ENCODE measurements at places on chromosomes 7 and 10.

DNA sequence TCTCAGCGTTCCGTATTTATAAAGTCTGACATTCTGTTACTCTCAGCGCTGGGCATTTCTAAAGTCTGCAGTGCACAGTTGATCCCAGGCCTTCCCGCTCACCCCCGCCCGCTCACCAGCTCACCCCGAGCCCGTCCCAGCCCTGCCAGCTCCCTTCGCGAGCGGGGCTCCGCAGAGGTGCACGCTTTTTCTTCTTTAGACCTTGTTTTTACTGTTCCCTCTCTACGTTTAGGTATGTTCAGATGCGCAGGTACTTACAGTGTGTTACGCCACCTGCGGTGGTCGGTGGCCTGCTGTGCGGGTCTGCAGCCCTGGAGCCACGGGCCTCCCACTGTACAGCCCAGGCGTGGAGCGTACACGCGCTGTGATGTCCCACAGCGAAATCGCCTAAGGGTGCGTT, 28.8 kb downstream of the NKX6-2 start:
- no peak for DNase-seq

DNA sequence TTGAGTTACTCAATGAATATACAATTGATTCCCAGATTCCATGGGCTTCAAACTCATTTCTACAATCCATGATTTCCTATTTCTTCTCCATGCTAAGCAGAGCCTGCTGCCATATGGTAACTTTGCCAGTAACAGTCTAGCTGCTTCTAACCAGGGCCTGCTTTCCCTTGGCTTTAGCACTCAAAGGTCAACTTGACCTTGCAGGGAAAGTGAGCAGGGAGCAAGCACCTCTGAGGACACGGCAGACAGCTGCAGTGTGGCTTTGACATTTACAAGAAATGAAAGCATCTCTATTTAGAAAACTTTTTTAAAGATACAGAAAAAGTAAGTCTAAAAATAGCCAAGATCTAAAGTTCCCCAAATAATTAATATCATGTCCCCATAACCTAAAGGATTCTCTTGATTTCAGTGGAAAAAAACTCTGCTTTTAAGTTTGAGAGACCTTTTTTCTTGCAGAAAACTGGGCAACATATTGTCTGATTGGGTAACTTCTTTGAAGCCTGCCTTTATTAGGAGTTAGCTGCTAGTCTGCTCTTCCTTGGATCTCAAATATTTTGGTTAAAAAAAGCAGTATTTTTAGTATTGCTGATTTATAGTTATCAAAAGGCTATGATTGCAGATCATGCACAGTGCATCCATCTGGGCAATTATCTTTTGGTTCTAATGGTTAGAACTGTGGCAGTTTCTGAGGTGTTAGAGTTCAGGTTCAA, 257.9 kb downstream of the AHR start:
- DNase-seq: no peak

- DNase-seq: no peak
These were observed 39.9 kb upstream of the EGR2 start for GRCh38 chr10:62856021-62856420.

DNA sequence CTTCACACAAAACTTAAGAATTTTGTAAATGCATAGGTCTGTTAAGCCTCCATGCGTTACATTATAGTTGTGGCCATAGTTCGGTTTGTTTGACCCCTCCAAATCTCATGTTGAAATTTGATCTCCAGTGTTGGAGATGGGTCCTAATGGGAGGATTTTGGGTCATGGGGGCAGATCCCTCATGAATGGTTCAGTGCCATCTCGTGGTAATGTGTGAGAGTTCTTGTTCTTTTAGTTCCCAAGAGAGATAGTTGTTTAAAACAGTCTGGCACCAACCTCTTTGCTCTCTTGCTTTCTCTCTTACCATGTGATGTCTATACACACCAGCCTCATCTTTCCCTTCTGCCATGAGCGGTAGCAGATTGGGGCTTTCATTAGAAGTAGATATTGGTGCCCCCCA, 264.3 kb downstream of the TCF7L2 start:
- DNase-seq: no peak

- no peak for DNase-seq
These were observed 673.0 kb upstream of the AUTS2 start for GRCh38 chr7:68925241-68925640.

GRCh38 chr10:112475575-112476218, 28.7 kb downstream of the VTI1A start:
- no peak for DNase-seq

DNA sequence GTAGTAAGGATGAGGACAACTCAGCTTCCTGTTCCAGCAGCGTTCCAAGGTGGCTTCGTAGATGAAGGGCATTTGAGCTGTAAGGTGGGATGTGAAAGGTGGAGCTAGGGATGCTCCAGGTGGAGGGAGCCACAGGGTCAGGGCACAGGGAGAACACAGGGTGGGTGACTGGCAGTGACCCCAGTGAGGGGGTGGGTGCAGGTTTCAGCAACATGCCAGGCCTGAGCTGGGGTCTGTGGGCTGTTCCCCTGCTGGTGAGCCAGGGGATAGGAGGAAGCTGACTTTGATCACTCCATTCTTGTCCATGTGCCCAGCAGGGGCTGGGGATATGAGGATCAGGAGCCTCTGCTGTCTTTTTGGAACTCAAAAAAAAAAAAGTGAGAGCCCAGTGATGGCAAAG, 33.2 kb downstream of the CDH23 start:
- DNase-seq: no peak

DNA sequence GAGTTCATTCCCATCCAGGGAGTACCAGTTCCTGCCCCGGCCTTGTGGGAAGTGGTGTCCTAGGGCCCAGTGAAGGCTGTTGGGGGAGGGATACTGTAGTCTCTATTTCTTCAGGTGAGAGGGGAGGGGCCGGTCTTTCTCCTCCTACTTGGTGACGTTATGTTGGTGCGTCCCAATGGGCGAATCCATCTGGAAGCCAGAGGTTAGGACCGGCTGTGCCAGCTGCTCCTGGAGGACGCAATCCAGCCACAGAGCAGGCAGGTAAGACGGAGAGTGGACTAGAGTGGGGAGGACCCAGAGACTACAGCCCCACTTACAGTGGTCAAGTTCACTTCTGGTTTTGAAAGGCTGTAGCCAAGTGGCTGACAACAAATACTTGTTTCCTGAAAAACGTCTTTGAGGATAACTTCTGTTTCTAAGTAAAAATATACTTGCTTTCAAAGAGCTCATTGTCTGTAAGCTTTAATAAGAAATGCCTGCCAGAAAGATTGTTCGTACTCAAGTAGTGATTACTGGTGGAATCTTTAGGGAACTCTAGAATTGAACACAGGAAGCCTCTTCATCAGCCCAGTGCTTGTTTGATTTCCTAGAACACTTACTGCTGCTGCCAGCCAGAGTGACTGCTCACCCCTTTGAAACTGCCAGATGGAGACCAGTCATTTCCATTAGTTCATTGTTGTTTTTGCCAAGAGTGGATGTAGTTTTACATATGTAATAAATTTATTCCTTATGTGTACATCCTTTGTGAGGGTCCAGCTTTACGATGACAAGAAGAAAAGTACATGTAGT, 25.4 kb downstream of the RBM33 start:
- no peak for DNase-seq

DNA sequence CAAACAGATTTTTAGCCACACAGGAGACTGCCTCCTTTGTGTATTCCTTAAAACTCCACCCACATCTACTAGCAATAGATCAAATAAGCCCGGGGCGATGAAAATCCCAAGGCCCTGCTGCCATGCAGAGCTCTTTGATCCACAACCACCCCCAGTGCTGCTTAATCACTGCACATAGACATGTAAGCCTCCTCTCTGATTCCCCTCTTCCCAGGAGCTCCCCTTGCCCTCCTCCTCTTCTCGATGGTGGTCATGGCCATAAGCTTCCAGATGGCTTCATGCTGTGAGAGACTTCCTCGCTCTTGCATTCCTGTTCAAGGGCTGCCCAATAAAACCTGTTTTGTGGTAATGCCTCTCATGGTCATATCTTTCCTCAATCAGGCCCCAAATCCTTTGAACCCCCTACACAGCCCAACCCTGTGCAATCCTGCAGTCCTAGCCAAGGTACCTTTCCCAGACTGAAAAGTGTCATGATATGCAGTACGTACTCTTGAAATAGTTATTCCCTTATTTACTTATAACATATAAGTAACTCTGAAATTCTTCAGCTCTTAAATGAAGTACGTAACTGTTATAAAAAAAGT, 158.5 kb downstream of the CACNA2D1 start:
- no peak for DNase-seq

- DNase-seq: no peak
These were observed 17.9 kb downstream of the CLRN3 start for GRCh38 chr10:127874671-127875448.

DNA sequence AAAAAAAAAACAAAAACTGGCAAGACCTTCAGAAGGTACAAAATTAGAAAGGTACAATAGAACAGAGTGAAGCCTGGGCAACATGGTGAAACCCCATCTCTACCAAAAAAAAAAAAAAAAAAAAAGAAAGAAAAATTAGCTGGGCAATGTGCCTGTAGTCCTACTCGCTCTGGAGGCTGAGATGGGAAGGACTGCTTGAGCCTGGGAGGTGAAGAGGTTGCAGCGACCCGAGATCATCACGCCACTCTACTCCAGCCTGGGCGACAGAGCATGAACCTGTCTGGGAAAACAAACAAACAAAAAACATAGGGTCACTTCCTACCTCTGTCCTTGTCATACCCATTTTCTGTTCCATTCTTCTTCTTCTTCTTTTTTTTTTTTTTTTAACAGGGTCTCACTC, 45.6 kb upstream of the DLG5 start:
- DNase-seq: no peak

- DNase-seq: no peak
These were observed 152.3 kb upstream of the GPR26 start for GRCh38 chr10:123513870-123514269.

DNA sequence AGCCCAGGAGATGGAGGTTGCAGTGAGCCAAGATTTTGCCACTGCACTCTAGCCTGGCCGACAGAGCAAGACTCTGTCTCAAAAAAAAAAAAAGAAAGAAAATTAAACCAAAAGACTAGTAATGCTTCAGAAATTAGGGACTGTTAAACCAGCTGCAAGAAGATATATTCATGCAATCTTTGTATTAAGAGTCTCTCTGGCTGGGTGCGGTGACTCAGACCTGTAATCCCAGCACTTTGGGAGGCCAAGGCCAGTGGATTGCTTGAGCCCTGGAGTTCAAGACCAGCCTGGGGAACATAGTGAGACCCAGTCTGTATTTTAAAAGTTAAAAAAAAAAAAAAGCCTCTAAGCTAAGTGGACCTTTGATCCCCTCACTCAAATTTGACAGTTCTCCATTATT, 2.5 kb upstream of the HNRNPF start:
- no peak for DNase-seq

DNA sequence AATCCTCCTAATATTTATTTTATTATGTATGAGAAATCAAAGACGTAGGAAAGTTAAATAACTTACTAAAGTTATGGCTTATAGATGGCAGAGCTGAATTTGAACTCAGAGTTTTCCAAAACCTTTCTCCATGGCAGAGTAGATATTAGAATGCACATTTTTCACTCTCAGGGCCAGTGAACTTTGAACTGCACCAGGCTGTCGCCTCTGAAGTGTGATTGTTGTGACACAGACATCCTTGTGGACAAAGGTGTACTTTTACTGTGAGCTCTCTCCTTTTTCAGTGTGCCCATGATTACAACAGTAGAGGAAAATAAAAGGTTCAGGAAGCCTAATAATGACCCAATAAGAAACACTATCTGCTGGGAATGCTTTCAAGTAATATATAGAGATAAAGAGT, 29.1 kb downstream of the TES start:
- no peak for DNase-seq

GRCh38 chr10:81978238-81978637, 103.2 kb downstream of the NRG3 start:
- DNase-seq: peak; percentile 6

GRCh38 chr10:3867454-3868270, 82.7 kb upstream of the KLF6 start:
- DNase-seq: no peak

GRCh38 chr7:39978230-39978934, 28.3 kb downstream of the CDK13 start:
- DNase-seq: no peak

GRCh38 chr10:102230264-102230860, 4.3 kb downstream of the ELOVL3 start:
- DNase-seq: peak; percentile 67

- no peak for DNase-seq
These were observed 123.9 kb downstream of the SEMA3C start for GRCh38 chr7:80794631-80795573.

GRCh38 chr7:124856299-124856888, 73.2 kb downstream of the POT1 start:
- peak; percentile 4 for DNase-seq

DNA sequence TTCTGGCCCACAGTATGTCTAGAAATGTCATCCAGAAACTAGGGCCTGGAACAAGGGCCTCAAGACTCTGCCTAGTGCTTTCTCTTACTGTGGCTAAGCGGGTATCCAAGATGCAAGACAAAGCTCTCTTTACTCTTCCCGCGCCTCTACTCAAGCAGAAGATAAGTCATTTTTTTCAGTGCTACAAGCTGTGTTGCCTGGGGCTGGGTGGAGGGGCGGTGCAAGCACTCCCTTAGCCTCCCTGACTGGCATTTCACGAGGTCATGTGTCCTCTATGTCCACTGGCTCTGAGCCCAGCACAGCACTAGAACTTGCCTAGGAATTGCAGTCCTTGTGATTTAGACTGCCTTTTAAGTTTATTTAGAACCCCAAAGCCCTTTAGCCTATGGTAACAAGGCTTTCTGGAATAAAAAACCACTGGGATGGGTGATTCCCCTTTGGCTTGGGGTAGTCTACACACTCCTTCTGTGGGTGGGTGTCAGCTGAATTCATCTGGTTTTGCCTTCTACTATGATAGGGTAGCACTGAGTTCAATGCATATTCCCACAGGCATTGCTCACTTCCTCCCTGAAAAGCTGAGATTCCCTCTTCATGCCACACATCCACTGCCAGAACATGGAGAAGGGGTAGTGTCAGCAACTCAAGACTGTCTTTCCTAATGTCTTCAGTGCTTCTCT, 371.8 kb upstream of the KCND2 start:
- DNase-seq: no peak

DNA sequence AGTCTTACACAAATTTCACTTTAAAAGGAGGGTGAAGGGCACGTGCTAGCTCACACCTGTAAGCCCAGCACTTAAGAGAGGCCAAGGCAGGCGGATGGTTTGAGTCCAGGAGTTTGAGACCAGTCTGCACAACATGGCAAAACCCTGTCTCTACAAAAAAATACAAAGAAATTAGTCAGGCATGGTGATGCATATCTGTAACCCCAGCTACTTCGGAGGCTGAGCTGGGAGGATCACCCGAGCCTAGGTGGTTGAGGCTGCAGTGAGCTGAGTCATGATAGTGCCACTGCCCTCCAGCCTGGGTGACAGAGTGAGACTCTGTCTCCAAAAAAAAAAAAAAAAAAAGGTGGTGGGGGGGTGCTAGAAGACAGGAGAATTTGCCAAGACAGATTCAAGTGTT, 237.3 kb upstream of the KLF14 start:
- DNase-seq: no peak

DNA sequence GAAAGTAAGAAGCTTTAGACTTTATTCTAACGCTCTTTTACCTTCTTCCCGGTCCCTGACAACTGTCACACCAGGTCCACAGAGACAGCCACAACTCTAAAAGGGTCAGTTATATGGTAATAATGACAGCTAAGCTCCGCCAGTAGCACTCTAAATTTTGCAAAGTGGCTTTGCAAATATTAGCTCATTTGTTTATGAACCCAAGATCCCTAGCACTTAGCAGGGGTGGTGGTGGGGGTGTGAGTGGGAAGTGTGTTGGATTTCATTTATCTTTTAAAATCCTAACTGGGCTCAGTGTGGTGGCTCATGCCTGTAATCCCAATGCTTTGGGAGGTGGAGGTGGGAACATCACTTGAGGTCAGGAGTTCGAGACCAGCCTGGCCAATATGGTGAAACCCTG, 34.8 kb upstream of the SDK1 start:
- DNase-seq: no peak
